ENCODE measurements at places on chromosomes 3 and 15.

DNA sequence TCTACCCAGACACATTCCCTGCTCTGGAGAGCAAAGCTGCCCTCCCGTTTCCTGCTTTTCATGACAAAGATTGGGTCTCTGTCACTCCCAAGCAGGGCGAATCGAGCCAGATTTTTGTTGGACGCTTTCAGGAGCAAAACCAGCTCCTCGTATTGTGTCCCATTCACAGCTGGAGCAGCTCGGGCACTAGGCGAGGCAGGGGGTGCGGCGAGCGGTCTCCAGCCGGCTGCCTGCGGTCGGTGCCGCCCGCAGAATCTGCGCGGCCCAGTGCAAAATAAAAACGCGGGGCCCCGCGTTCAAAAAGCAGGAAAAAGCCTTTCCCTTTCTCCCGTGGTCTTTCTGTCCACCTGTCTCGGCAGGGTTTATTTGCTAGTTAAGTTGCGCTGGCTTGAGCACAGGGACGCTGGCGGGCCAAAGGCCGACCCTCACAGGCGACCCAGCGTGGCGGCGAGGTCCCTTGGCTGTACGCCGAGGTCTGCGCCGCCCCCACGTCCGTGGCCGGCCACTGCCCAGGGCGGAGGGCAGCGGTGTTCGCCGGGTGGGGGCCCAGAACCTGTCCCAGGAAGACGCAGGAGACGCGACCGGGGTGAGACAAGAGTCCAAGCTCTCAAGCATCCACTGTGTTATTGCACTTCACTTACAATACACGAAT lies 71.2 kb downstream of the CYP19A1 start:
- DNase-seq: no peak

- no peak for DNase-seq
Measured at GRCh38 chr15:76577879-76578512, 241.4 kb downstream of the ISL2 start.

DNA sequence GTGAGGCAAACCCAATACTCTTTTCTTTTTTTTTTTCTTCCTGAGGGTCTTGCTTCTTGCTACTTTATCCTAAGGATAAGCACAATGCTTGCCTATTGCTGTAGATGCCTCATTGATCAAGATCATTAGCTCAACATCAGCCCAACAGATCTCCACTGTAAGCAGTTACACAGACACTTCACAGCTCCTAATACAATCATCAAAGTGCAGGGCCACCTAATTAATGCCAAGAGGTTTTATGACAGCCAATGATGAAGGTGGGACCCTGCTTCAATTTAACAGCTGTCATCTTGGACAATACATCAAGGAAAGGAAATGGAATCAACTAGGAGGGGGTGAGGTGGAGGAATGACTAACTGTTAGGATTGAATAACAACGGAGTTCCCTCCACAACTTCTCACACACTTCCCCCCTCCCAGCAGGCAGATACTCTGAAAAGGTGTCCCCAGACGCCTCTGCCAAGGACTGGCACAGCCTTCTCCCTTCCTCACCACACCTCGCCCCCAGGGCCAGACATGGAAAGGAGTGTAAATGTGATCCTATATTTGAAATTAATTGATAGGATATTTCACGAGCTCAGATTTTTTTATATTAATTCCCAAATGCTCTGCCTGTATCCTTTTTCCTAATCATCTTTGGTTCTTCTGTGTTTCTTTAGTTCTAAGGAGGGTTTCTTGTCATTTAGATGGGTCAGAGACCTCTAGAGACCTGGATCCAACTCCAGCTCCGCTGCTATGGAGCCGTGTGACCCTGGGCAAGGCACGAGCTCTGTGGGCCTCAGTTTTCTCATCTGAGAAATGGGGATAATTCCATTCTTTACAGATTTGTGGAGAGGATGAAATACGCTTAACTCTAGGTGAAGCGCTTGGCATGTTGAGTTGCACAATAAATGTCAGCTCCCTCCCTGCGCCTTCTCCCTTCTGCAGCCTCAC lies 1.2 kb downstream of the DCLK3 start:
- DNase-seq: no peak

- no peak for DNase-seq
Measured at GRCh38 chr3:141102372-141102771, 51.2 kb downstream of the SPSB4 start.

DNA sequence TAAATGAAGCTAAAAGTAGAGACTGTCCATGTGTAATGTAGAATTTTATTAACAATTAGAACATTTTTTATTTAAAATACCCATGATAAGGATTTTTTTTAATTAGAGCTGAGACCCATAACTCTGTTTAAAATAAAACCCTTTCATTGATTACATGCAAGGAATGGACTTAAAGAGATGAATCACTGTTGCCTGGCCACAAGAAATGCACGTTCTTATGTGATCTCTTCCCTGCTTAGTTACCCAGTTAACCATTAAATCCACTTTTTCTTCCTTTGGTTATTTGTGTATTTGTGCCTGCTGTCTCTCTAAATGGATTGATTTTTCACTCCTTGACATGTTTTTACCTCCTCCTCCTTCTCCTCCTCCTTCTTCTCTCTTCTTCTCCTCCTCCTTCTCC lies 83.3 kb upstream of the SLITRK3 start:
- DNase-seq: no peak

All from NCI-H774 (cell line).